ENCODE measurements at places on chromosomes 4 and X.
A peak's percentile ranks its signal among the peaks of the same experiment; 100 is the strongest.

GRCh38 chrX:107154787-107155620 lies 36.4 kb upstream of the RBM41 start:
- no peak for DNase-seq

DNA sequence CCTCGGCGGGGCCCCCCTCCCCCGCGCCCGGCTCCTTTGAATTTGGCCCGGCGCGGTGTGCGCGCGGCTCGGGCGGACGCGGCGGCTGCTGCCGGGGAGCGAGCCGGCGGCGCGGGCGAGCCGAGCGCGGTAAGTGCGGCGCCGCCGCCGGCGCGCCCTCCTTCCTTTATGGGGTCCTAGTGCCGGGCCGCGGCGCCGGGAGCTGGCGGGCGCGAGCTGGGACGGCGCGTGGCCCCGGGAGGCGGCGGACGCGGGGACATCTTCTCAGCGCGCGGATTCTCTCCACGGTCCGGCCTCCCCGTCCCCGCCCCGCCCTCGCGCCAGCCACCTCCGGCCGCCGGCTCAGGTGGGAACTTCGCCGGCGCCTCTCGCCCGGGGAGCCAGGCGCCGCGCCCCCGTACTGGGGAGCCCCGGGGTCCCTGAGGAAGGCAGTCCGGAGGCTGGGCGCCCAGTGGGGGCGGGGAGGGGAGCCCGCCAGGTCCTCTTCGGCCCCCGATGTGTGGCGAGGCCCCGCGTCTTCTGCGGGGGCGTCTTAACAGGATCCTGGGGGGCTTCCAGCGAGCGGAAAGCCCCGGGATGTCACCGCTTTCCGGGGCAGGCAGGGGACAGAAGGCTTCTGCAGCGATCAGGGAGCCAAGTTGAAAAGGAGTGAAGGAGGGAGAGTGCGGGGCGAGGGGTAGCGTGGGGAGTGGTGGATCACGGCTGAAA lies 98.4 kb upstream of the TENM3 start:
- DNase-seq = no peak

DNA sequence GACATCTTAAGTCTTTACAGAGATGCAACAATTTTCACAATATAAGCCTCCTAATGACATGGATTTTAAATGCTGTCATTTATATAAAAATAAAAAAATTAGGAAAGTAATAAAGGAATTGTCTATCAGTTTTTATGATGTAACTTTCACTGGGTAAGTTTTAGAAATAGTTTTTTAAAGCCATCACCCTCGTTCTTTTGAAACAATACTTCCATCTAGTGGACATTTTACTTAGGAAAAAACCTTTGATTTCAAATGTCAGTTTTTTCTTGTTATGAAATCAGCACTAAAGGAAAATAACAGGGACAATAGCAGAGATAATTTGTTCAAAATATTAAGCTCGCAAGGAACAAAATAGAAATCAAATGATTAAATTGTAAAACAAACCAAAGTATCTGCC lies 24.3 kb upstream of the NDNF start:
- peak; percentile 32 for DNase-seq

DNA sequence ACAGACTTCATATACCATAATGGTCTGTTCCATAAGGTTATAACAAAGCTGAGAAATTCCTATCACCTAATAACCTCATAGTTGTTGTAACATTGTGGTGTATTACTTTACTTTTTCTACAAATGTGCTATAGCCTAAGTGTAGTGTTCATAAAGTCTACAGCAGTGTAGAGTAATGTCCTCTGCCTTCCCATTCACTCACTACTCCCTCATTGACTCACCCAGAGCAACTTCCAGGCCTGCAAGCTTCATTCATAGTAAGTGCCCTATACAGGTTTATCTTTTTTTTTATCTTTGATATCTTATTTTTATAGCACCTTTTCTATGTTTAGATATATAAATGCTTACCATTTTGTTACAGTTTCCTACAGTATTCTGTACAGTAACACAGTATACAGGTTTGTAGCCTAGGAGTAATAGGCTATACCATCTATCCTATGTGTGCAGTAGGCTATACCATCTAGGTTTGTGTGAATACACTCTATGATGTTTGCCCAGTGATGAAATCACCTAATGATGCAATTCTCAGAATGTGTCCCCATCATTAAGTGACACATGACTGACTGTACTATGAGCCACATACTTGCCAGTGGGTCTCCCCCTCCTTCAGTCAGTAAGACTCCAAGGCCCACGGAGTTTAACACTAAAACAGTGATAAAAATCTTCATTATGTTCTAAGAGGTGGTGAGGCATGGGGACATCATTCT lies 299.9 kb downstream of the UNC5C start:
- no peak for DNase-seq

DNA sequence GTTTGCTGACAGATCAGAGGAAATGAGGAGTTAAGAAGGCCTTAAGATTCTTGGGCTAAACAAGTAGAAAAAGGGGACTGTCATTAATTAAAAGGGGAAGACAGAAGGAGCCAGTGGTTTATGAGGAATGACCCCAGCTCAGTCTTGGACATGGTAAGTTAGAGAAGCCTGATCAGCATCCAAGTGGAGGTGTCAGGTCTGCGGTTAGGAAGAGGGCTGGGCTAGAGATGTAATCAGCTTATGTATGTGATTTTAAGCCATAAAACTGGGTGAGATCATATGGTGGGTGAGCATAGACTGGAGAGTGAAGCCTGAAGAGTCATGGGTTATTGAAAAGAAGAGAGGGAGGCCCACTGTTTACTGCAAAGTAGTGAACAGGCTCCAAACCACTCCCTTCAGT lies 246.1 kb downstream of the NR3C2 start:
- no peak for DNase-seq

GRCh38 chr4:73698217-73698616 lies 42.2 kb upstream of the CXCL8 start:
- DNase-seq = peak; percentile 5

- no peak for DNase-seq
Observed at GRCh38 chr4:145739845-145740244, 59.9 kb downstream of the C4orf51 start.
